ENCODE measurements at places on chromosomes 1 and 21.

GRCh38 chr1:115867216-115867615 lies 26.3 kb upstream of the NHLH2 start:
- no peak overlapping the region for H3K4me3 ChIP-seq
- H3K36me3 ChIP-seq = no peaks in the 10 kb centered on the region
- H3K4me1 ChIP-seq = no peaks in the 10 kb centered on the region
- H3K27me3 ChIP-seq = peaks cover 29% of the 10 kb centered on the region
- no peak for DNase-seq

DNA sequence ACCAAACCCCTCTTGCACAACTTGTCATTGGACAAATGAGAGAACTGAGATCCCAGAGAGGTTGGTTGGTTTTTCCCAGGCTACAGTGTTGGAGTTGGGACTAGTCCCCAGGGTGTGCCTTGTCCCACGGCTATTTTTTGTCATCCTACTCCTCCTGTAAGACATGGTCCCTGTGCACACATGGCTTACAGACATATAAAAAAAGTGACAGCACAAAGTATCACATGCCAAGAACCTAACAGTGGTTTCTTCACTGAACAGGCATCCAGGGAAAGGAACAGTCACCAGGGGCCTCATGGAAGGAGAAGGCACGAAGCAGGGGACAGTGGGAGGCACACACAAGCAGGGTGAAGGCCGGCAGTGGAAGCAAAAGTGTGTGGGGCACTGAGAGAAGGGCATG lies 36.5 kb downstream of the SERBP1 start:
- peak overlapping the region; percentile 52 for H3K27ac ChIP-seq
- no peak for DNase-seq
- no peaks in the 10 kb centered on the region for H3K27me3 ChIP-seq
- H3K4me1 ChIP-seq = peaks cover 16% of the 10 kb centered on the region
- no peak overlapping the region for H3K4me3 ChIP-seq

DNA sequence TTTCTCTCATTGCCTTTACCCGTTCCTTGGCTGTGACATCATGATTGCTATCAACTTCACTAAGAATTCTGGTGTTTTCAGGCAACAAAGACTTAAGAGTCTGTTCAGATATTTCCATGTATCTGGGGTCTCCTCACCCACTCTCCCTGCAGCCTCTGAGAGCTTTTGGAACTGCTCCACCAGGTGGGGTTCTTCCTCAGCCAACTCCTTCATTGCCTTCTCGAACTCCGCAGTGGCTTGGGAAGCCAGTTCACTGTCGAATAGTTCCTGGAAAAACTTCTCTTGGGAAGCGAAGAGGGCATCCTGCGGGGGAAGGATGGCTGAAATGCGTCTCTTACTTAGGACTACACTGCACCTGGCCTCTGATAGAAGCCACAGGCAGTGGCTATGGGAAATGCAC lies 2.1 kb downstream of the PEX19 start:
- peaks cover 31% of the 10 kb centered on the region for H3K4me1 ChIP-seq
- H3K27me3 ChIP-seq = no peaks in the 10 kb centered on the region
- no peak for DNase-seq
- H3K4me3 ChIP-seq = no peak overlapping the region
- no peak overlapping the region for H3K27ac ChIP-seq

GRCh38 chr1:203278082-203278884 lies 27.0 kb upstream of the BTG2 start:
- H3K27me3 ChIP-seq = no peaks in the 10 kb centered on the region
- H3K36me3 ChIP-seq = no peaks in the 10 kb centered on the region
- peaks cover 100% of the 10 kb centered on the region for H3K4me1 ChIP-seq

GRCh38 chr1:24985737-24986136 lies 55.7 kb upstream of the RUNX3 start:
- H3K4me3 ChIP-seq = no peak overlapping the region
- H3K4me1 ChIP-seq = no peaks in the 10 kb centered on the region
- H3K27ac ChIP-seq = no peak overlapping the region
- DNase-seq = no peak

DNA sequence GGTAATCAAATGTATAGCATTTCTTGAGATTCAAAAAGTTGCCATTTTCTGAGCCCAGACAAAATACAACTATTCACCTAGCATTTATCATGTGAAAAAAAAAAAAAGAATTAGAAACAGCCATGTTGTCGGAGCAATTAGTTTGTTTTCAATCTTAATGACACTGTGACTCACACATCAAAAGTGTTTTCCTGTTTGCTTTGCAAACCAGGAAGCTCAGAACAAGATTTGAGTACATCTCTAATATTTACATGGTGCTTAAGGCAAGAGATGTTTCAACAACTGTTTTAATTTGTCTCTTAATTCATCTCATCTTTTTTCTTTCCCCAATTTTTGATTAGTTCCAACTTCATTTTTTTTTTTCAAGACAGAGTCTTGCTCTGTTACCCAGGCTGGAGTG lies 62.5 kb upstream of the CAPZB start:
- DNase-seq = no peak
- peaks cover 3% of the 10 kb centered on the region for H3K4me1 ChIP-seq
- no peaks in the 10 kb centered on the region for H3K27me3 ChIP-seq
- H3K36me3 ChIP-seq = no peaks in the 10 kb centered on the region
- no peak overlapping the region for H3K27ac ChIP-seq

- no peaks in the 10 kb centered on the region for H3K4me1 ChIP-seq
- no peaks in the 10 kb centered on the region for H3K27me3 ChIP-seq
- no peaks in the 10 kb centered on the region for H3K36me3 ChIP-seq
These were observed 86.8 kb downstream of the C21orf91 start for GRCh38 chr21:17732306-17732705.

- peak overlapping the region; percentile 40 for H3K27ac ChIP-seq
- no peak for DNase-seq
- H3K27me3 ChIP-seq = peaks cover 3% of the 10 kb centered on the region
- H3K36me3 ChIP-seq = no peaks in the 10 kb centered on the region
- H3K4me3 ChIP-seq = no peak overlapping the region
These were observed 6.7 kb downstream of the IL20 start for GRCh38 chr1:206872139-206872538.

DNA sequence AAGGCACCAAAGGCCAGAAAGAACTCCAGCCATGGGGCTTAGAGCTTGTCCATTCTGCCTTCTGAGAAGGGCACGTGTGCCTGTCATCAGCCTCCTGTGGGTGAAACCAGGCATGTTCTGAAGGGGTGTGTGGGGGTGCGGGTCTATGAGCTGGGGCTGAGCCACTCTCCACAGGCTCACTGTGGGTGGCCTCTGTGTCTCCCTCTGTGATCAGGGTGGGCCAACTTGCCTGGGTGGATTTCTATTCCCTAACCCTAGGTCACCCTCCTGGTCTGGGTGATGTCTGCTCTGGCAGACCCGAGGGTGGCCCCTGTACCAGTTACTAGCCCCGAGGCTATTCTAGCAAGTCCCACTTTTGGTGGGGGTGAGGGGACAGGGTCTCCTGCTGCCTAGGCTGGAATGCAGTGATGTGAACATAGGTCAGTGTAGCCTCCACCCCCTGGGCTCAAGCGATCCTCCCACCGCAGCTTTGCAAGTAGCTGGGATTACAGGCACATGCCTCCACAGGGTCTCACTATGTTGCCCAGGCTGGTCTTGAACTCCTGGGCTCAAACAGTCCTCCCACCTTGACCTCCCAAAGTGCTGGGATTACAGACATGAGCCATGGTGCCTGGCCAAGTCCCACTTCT lies 94.4 kb downstream of the TRIM11 start:
- H3K27me3 ChIP-seq = no peaks in the 10 kb centered on the region
- H3K36me3 ChIP-seq = peaks cover 60% of the 10 kb centered on the region

DNA sequence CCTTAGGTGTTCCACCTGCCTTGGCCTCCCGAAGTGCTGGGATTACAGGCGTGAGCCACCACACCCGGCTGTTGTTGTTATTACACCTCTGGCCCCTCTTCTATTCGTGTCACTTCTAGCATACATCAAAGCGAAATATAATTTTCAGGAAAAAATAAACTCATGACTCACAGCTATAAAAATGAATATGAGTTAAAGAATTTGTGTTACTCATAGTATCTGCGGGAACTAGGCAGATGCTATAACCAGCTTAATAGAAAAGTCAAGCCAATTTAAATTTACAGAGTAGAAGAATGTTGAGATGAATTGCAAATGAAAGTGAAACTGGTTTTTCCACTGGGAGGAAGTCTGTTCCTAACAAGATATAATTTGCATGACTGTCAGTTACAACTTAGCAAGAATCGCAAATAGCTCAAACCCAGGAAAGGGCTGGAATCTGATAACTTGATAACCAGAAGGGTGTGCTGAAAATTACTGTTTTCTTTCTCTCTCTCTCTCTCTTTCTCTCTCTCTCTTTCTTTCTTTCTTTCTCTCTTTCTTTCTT lies 11.2 kb downstream of the OR2W3 start:
- H3K4me1 ChIP-seq = no peaks in the 10 kb centered on the region
- H3K4me3 ChIP-seq = peak overlapping the region; percentile 43
- H3K27ac ChIP-seq = no peak overlapping the region
- no peaks in the 10 kb centered on the region for H3K36me3 ChIP-seq
- no peaks in the 10 kb centered on the region for H3K27me3 ChIP-seq

DNA sequence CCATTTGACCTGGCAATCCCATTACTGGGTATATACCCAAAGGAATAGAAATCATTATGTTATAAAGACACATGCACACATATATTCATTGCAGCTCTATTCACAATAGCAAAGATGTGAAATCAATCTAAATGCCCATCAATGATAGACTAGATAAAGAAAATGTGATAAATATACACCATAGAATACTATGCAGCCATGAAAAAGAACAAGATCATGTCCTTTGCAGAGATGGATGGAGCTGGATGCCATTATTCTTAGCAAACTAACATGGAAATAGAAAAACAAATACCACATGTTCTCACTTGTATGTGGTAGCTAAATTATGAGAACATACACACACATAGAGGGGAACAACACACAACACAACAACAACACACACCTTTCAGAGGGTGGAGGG lies 248.5 kb downstream of the PCP4 start:
- DNase-seq = no peak
- no peak overlapping the region for H3K27ac ChIP-seq
- H3K36me3 ChIP-seq = no peaks in the 10 kb centered on the region
- H3K4me3 ChIP-seq = no peak overlapping the region
- no peaks in the 10 kb centered on the region for H3K27me3 ChIP-seq
- no peaks in the 10 kb centered on the region for H3K4me1 ChIP-seq
